EH (cell line): ENCODE measurements at places on chromosomes 5 and 9.

- no peak for DNase-seq
Observed at GRCh38 chr5:37075399-37075950, 173.7 kb downstream of the CPLANE1 start.

DNA sequence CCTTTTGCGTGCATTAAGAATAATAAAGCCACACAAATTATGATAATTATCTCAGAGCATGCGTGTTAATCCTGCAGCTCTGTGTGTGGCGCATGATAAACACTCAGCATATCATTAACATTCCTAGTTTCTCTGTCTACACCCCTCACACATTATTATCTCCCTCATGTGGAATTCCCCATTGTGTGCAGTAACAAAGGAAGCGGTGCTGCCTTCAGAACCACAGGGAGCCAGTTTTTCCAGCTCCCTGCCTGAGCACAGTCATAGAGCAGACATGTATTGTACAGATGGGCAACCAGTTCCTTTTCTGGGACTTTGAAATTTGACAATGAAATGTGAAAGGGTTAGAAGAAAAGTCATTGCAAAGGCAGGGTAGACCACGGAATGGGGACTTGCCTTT, 1365.5 kb upstream of the CDH9 start:
- no peak for DNase-seq

DNA sequence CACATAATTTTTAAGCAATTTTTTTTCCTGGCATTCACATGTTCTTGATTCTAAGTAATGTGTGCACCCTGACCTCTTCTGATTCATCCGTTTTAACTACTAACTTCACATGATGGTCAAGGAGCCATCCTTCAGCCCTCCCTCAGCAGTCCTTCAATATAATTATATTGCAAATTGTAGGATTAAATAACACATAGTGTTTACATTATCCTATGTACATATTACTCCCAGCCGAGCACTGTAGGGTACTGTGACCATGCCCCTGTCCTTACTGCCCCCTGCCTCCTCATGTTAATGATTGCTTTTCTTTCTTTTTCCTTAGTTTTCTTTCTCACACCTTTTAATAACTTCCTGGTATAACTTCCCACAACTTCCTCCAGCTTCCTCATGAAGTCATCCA, 96.3 kb upstream of the FANCC start:
- DNase-seq: no peak

GRCh38 chr9:129988607-129989361, 54.2 kb downstream of the FNBP1 start:
- DNase-seq: no peak

DNA sequence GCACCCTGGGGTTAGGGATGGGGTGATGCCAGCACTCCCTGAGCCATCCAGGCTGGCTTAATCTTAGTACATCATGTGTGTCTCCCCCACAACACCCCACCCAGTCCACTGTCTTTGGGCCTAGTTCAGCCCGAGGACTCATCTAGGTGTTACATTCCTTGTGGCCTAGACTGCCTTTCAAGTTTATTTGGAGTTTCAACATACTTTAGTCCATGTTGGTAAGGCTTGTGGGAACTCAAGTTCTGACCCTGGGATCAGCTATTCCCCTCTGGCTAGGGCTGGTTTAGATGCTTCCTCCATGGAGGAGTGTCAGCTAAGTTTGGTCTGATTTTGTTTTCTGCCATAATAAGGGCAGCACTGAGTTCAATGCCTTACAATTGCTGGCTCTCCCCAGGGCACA, 302.4 kb downstream of the SMARCA2 start:
- peak; percentile 78 for DNase-seq

- no peak for DNase-seq
Observed at GRCh38 chr9:9319007-9319406, 1293.8 kb downstream of the PTPRD start.

GRCh38 chr5:178383919-178384815, 151.6 kb upstream of the PHYKPL start:
- no peak for DNase-seq

DNA sequence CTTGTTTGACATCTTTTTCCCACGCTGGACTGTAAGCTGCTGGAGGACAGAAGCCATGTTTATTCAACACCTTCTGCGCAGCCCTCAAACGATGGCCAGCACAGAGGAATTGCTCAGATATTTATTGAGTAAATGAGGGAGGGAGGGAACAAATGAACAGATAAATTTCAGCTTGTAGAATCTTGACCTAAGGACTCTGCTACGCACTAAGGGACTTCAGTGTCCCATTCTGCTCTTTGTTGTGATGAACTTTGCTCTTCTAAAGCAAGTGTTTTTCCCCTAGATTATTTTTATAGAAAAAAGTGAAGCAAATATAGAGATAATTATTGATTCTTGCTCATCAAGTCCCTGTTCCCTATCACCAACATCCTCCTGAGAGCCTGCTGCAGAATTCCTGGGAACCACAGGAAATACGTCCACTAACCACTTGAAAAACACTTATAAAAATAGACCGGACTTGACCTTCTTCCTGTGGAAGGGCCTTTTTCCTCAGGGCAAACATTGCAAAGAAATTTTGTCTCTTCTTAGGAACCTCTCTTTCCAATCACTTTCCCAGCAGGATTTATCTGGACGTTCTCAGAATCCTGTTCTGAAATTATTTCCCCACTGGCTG, 54.9 kb downstream of the FGF1 start:
- peak; percentile 79 for DNase-seq

DNA sequence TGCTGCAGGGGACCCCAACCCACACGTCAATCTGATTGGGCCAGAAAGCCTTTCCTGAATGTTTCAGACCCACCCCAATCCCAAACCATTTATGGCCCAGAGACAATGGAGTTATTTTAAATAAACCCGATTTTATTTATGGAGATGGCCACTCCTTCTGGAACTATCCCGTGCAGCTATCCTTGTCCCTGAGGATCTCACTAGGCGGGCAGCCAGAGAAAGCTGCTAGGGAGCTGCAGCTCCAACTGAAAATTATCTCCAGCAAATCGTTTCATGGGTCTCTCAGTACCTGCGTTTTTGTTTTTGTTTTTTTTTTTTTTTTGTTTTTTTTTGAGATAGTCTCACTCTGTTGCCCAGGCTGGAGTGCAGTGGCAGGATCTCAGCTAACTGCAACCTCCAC, 23.0 kb downstream of the C1QTNF2 start:
- DNase-seq: no peak
